Amniotic epithelial cell (primary cell): ENCODE measurements at places on chromosomes 6 and 20.

GRCh38 chr6:75568965-75569364 is 32.7 kb upstream of the SENP6 start:
- no peak for DNase-seq

- peak; percentile 58 for DNase-seq
Observed at GRCh38 chr20:17518339-17519052, 12.7 kb downstream of the BFSP1 start.

GRCh38 chr6:31086788-31087440 is 25.5 kb downstream of the C6orf15 start:
- peak; percentile 93 for DNase-seq

GRCh38 chr6:53566755-53567154 is 21.9 kb upstream of the GCLC start:
- no peak for DNase-seq

DNA sequence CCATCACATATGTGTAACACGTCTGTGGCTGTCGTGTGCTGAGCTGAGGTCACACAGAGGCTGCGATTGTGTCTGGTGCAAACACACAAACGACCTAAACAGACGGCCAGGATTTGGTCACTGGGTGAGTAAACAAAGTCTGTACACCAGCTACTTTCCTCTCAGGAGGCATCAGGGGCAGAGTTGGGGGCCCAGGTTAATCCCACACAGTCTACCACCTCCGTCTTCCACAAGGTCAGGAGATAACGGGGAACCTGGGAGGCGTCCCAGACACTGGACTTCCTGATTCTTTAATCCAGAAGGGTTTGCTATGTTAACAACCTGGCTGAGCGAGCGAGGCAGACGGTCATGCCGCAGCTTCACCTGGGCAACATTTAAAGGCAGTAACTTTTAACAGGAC is 1.5 kb downstream of the DACT2 start:
- DNase-seq: no peak

- no peak for DNase-seq
Observed at GRCh38 chr20:48926267-48926666, 4.8 kb downstream of the ARFGEF2 start.

- DNase-seq: no peak
Observed at GRCh38 chr20:53635221-53635620, 41.6 kb upstream of the ZNF217 start.

DNA sequence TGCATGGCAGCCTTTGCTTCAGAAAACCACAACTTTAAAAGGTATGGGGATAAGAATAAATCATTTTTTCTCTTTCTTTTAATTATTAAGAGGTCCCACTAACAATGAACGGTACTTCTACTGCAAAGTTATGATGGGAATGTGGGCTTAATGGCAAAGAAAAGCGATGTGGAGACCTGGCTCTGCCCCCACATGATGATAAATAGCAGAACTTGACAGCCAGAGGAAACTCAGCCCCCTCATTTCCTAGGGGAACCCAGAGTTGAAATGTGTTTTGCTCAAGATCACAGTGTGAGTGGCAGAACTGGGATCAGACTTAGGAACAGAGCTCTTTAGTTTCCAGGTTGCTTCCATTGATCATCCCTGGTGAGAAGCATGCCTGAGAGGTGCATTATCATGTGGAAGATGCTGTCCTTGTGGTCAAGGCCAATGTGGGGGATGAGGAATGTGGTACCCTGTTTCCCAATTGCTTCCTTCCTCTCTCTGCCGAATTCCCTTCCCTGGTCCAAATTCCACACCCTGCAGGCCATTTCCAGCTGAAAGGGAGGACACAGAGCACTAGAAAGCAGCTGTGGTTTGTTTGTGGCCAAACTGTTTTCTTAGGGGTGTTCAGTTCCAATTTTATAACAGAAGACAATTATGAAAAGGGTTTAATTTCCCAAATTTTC is 66.0 kb downstream of the BACH2 start:
- peak; percentile 76 for DNase-seq

DNA sequence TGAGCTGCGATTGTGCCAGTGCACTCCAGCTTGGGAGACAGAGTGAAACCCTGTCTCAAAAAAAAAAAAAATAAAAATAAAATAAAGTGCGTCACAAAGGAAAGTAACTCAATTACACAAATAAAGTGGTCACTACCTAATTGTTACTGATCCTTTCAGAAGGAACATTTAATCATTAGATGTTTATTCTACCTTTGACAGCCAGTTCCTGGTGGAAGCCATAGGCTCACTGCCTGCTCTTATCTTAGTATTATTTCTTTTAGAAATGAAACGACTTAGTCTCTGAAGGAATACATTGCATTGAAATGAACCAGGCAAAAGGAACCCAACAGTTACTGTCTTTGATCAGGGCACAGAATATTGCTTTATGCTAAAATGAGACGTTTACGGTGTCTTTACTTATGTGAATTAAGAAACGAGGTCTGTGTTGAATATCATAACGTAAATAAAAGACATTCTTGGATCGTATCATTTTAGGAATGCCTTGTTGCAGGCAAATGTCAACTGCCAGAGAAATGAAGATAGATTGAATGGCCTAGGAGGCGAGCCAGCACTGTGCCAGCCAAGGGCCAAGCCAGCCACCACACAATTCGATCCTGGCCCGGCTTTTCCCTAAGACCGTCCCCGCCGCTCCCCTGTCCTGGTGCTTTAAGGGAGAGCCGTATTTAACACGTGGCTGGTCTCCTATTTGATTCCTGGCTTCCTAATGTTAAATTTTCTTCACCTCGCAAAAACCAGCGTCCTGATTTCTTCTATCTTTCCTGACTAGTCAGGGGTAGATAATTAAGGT is 136.7 kb upstream of the GMDS start:
- no peak for DNase-seq

DNA sequence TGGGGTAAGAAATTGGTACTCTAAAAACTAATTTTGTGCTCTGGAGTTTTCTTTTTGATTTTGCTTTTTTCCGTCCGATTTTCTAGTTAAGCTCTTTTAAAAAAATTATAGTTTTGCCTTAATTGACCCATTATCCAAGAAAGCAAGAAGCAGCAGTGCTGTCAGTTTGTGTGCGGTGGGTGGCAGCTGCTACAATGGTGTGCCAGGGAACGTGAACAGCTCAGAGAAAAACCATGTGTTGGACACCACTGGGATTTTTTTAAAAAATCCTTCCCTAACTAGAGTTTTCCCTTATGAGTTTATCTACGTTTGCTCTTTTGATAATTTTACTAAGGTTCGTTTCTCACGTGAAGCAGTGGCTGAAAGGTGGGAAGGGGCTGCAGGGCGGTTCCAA is 8.0 kb downstream of the MAP3K5 start:
- DNase-seq: no peak

GRCh38 chr6:21402368-21402767 is 191.2 kb upstream of the SOX4 start:
- DNase-seq: peak; percentile 96

DNA sequence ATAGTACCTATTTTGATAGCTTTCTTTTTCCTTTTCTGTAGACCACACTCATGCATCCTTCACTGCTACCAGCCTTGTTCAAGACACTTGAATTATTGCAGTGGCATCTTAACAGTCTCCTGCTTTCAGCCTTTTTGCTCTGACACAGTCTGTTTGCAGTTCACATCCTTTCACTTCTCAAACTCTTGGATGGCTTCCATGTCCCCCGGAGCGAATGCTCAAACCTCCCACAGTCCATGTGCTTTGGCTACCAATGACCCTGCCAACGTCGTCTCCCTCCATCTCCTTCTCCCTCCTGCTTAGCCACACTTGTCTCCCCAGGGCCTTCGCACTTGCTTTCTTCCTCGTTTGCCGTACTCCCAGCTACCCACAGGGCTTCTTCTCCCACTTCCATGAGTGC is 270.0 kb upstream of the ZFP64 start:
- DNase-seq: no peak

- DNase-seq: peak; percentile 46
Observed at GRCh38 chr6:129717277-129717676, 7.3 kb upstream of the ARHGAP18 start.

DNA sequence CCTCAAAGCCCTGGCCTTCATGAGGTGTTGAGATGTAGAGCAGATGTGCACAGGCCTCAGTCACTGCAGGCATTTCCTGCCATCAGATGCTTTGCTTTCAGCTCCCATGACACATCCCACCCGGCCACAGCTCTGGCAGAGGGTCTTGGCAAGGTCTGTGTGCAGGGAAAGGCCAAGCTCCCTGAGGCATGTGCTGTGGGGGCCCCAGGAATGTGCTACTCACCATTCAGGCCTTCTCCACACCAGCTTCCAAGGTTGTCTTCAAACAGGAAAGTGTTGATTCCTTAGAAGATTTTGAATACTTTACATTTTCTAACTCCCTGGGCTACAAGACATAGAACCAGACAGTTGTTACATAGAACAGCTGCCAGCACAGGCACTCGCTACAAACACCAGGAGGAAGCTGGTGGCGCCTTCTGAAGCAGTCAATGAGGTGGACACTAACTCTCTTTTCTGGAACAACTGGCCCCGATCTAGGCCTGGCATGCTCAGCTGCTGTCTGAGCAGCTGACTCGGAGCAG is 27.8 kb downstream of the CASS4 start:
- peak; percentile 89 for DNase-seq

DNA sequence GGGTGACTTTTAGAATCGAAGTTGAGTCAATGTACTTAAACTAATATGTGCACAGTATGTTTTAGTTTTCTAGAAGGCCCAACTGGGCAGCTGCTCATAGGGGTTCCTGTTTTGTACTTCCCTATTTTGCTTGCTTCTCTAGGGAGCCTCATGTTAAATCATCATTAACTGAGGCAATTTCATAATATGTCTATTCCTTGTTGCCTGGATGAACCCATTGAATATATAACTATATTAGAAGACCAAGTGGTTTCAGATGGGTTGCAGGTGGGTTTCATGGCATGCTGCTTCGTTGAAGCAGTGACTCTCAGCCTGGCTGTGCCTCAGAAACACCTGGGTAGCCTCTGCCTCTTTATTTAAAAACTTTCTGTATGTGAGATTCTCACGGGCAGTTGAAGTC is 22.2 kb downstream of the CARMIL1 start:
- DNase-seq: no peak

- no peak for DNase-seq
Observed at GRCh38 chr6:168332020-168332419, 12.4 kb upstream of the DACT2 start.

DNA sequence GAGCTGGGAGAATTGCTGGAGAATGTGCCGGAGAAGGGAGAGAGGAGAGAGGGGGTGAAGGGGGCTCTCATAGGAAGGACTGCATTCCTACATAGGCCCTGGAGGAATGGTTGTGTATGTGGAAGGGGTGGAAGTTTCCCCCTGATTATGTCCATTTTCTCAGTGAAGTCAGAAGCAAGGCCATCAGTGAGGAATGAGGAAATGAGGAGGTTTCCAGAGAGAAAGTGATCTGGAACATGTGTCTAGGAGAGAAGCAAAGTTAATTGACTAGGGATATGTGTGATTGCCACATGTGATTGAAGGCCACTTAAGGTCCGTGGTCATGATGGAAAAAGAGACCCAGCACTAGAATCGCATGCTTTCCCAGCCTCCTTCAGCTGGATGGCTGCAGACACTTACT is 42.3 kb downstream of the TBPL1 start:
- no peak for DNase-seq

DNA sequence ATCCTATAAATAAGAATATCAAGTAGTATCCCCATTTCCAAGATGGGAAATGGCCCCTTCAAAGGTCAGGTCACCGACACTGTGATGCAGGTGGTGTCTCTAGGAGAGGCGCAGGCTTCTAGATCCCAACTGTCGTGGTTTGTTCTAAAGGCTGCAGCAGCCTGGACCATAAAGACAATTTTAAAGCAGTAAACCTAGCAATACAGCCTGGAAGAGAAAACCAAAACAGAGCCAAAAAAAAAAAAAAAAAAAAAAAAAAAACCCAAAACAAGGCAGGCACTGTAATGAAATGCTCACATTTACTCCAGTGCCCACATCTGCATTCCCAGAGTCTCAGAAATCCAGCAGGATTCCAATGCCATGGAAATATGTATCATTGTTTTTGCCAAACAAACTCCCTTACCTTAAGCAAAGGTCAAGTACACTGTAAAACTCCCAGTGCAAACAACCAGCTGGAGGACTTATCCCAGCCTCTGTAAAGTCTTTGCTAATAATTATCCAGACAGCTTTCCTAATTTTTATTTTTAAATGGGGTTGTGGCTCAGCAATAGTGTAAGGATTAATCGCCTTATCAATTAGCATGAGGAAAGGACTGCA is 98.2 kb downstream of the PSMG4 start:
- no peak for DNase-seq

GRCh38 chr6:130970839-130971410 is 92.1 kb downstream of the EPB41L2 start:
- no peak for DNase-seq

DNA sequence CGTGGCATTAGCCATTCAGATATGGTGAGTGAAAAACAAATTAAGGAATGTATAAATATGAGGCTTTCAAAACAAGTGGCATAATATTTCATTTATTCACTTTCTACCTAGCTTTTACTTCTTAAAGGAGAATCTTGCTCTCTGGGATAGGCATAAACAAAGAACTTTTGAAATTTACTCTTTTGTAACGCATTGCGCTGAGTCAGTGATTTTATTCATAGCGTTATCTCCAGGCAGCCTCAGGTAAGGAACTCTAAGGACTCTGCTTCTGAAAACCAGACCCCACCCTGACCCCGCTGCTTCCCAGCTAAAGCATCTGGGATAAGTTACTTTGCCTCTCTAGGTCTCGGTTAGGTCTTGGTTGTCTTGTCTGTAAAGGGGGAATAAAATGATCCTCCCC is 234.7 kb downstream of the MYLK4 start:
- DNase-seq: no peak

- DNase-seq: no peak
Observed at GRCh38 chr6:25411316-25411950, 132.3 kb downstream of the CARMIL1 start.

DNA sequence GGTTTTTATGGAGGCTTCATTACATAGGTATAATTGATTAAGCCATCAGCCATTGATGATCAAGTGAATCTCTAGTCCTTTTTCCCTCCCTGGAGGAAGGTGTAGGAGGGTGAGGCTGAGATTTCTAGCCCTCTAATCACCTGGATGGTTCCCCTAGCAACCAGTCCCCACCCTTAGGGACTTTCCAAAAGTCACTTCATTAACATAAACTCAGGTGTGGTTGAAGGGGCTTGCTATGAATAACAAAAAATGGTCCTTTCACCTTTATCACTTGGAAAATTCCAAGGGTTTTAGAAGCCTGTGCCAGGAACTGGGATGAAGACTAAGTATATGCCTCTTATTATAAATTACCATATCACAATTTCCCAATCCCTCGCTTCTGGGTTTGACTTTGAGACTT is 40.4 kb downstream of the SMPDL3A start:
- DNase-seq: no peak

DNA sequence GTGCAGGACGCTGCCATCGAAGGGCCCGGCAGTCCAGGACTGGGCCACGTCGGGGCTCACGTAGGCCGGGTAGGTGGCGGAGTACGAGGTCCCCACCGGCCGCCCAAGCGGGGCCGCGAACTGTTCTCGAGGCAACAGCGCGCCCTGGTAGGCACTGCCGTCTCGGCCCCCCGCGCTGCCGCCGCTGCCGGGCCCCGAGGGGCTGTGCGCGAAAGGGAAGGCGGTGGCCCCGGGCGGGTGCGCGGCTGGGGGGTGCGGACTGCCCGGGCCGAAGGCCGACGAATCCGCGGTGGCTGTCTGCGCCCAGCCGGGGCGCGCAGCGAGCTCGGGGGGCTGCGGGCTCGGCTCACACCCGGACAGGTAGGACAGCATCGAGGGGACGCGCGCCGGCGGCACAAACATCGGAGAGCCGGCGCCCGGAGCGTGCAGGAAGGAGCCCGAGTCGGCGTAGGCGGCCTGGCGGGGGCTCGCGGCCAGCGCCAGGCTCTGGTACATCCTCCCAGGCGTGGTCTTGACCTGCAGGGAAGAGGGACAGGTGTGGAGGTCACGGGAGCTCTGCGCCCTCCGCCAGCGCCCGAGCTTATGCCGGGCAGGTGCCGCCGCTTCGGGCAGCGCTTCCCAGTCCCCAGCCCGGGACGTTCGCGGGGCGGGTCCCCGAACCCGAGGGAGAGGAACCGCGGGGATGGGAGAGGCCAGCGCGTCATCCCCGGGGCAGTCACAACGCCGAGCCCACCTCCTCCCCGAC is 596 bp downstream of the GATA5 start:
- no peak for DNase-seq
